ENCODE measurements at places on chromosomes 13 and 19.

GRCh38 chr19:42850981-42851717, 28.4 kb downstream of the PSG1 start:
- no peak for DNase-seq

DNA sequence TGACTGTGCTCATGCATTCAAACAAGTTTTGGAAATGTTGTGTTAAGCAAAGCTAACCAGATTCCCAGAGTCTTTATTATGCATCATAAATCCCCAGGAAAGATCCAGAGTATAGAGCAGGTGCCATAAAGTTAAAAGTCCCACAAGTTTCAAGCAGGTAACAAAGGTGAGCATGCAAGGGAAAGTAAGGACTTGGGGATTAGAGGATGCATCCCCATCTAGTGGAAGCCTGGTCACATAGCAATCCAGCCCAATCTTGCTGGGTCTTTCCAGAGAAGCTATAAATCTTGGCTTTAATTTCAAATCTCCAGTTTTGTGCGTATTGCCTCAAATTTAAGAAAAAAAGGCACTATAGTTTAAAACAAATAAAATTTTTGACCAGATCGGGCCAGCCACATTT, 72.7 kb downstream of the ZNF254 start:
- no peak for DNase-seq

DNA sequence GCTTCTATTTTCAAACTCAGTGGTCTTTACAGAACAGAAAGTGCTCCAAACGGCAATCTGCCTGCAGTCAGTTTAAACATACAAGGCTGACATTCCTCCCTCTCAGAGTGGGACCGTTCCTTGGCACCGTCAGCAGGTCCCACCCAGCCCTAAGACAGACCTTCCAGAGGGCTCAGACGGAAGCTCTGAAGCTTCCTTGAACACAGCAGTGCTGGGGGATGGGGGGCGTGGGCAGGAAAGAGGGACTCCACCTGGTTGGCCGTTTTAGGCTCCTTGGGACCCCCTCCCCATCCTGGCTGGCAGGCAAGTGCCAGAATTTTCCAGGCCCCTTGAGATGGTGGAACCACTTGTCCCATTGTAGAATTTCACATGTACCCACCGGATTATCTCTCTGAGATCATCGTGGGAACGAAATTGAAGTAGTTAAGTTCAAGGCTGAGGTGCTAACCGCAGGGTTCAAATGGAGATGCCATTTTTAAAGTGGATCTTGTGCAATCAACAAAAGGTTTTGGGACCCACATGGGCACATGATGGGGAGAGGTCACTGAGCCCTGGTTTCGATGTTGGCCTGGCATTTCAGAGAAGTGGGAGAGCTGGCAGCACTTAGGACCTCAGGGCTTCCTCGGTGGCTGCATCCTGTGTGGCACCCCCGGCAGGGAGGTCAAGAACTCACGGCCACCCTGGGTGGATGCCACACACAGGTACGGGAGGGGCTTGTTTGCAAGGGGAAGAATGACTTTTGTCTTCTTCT, 46.2 kb downstream of the KLF2 start:
- peak; percentile 31 for DNase-seq

DNA sequence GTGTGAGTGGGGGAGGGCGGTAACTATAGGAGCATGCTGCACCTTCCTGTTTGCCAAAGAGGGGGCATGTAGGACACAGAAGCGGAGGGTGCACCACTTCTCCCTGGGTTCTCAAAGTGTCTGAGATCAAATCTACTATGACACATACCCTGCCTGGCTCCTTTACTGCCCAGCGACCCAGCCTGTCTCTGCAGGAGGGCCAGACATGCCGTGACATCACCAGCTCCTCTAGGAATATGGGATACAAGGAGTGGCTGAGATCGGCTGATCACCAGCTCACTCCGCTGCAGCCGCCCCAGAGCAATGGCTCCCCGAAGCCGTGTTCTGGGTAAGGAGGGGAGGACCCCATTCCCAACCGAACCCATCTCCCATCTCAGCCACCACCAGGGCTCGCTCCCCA, 16.4 kb upstream of the IGFL1 start:
- DNase-seq = no peak

GRCh38 chr19:5342573-5343201, 2.1 kb upstream of the PTPRS start:
- DNase-seq = no peak

GRCh38 chr13:74825152-74825937, 656.6 kb downstream of the TBC1D4 start:
- no peak for DNase-seq

GRCh38 chr13:42110410-42111155, 62.1 kb downstream of the DGKH start:
- DNase-seq = peak; percentile 61

DNA sequence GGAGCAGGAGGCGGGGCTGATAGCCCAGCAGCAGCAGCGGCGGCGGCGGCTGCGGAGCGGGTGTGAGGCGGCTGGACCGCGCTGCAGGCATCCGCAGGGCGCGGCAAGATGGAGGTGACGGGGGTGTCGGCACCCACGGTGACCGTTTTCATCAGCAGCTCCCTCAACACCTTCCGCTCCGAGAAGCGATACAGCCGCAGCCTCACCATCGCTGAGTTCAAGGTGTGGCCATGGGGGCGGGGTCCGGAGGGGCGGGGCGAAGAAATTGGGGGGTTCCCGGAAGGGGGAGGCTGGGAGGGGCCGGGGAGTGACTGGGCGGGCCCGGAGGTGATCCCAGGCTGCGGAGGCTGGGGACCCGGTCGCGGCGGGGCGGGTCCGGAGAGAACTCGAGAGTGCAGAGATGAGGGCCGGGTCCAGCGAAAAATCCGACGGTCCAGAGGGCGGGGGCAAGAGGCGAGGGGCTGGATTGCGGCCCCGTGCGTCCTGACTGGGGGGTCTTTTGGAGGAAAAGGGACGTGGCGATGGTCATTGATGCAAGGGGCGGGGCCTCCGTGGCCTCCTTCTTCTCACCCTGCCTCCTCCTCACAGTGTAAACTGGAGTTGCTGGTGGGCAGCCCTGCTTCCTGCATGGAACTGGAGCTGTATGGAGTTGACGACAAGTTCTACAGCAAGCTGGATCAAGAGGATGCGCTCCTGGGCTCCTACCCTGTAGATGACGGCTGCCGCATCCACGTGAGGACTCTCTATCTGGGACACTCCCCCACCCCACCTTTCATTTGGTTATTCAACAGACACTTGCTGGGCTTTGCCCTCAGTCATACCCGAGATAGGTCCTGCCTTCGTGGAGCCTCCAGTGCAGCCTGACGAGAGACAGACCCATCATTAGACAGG, at the start of gene TBCB:
TSS of gene TBCB (plus strand) at position 16 of the 891 bp plus-strand sequence. CDS start at position 109, 93 bp downstream.
- no peak for DNase-seq

- no peak for DNase-seq
These were observed 19.0 kb downstream of the FNDC3A start for GRCh38 chr13:48994706-48995105.

- DNase-seq = no peak
These were observed 451.7 kb downstream of the EFNB2 start for GRCh38 chr13:106083620-106084350.

GRCh38 chr19:30711296-30711695, 339.1 kb downstream of the ZNF536 start:
- no peak for DNase-seq

DNA sequence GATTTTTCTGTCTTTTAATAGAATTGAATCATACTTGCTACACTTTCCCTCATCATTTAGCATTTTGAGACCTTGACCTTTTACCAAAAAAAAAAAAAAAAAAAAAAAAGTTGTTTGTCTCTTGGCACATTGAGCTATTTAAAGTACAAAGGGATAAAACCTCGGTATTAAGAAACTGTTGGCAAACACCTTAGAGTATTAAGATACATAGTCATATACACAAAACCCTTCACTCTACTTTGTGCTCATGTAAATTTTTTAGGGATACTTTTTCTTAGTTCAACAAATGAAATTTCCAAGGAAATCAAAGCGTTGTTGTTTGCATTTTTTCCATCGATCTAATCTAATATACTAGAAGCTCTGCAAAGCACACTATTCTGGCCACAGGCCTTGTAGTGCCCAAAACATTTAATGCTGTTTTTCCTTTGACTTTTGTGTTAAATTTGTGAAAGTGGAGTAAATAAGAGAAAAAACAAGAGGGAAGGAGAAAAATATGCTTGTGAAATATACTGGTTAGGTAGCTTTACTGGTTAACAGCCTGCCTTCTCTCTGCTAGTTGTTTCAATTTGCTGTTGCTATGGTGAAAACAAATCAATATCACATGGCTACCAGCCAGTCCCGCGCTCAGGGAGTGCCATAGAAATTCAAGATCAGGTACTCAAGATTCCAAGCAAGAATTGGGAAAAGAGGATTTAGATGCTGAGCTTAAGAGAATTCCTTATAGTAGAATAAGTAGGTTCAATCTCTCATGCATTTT, 2.6 kb downstream of the MBNL2 start:
- DNase-seq = peak; percentile 42

DNA sequence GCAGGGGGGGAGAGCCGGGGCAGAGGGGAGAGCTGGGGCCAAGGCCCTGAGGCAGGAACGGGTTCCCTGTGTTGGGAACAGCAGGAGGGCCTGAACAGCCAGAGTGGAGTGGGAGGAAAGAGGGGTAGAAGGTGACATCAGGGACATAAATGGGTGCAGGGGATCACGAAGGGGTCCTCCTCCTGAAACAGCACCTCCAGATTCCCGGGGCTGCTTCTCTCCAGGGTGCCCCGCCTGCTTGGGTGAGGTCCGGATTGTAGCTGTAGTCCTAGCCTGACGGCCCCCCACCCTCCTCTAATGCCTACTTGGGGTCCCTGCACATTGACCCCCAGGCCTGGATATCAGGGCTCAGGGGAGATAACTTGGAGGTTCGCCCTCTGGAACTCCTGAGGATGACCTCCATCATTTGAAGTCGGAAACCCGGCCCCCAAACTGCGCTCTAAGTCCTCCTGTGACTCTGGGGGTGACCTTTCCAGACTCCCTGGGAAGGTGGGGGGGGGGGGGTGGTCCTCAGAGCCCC, 473 bp upstream of the SCN1B start:
- DNase-seq = no peak

DNA sequence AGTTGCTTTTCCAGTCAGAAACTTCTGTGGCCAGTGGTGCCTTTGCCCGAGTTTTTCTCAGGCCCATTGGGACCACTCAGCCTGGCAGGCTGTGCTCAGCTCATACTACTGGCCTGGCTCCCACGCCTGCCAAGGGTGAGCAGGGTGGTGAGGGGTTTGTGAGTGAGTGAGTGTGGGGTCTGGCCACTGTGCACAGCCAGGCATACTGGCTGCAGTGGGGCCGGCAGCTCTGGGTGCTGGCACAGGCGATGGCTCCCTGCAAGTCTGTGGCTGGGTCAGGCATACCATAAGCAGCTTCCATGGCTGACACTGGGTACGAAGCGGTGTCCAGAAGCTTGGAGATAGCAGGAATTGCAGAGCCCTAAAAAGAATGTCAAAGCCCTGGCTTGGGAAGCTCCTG, 161.0 kb downstream of the SLITRK6 start:
- DNase-seq = no peak

GRCh38 chr19:13085666-13086065, 17.0 kb downstream of the LYL1 start:
- DNase-seq = no peak

- no peak for DNase-seq
These were observed 675.9 kb downstream of the UQCRFS1 start for GRCh38 chr19:28537079-28537478.

GRCh38 chr13:109817591-109818535, 31.5 kb upstream of the IRS2 start:
- DNase-seq = no peak

DNA sequence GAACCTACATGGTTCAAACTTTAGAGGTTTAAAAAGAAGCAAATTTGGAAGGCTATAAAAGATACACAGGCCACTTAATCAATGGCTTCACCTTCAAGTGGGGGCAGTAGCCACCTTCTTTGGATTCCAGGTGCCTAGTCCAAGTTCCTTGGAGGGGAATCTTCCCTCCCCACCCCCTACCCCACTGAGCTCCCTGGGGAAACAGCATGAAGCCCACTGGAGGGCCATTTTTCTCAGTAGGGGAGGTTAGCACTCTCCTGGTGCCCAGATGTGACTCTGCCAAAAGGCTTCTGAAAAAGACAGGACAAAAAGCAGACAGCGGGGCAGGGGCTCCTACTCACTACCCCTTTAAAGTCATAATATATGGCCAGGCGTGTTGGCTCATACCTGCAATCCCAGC, 93.9 kb downstream of the KCTD15 start:
- DNase-seq = no peak

DNA sequence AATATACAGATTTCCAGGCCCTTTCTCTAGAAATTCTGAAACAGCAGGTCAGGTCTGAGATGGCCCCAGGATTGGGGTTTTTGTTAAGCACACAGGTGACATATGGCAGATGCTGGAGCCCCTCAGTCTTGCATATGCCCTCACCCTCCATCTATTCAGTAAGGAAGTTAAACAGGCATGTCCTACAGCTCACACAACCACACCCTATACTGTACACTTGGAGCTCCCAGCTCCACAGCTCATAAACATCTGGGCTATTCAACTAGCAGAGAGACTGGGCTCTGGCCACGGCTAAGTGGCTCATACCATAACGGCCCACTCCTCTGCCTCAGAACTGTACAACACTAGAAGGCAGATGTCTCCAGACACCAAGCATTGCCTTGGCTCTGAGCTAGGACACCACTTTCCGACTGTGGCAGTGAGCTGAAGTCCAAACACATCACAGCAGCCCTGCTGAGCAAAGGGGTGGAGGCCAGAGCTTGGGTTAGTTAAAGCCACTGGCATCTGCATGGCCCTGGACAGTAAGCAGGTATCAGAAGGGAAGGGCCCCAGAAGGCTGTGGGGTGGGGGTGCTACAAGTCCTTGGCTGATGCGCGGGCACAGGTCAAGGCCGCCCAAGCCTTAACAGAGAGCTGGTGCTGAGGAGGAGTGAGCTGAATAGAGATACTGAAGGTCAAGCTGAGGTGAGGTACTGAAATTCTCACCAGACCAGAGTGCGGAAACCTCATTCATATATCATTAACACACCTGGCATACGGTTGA, 79.1 kb downstream of the ABCC4 start:
- DNase-seq = no peak

GRCh38 chr19:17794412-17794730, 567 bp upstream of the B3GNT3 start:
- DNase-seq = no peak

GRCh38 chr19:46413262-46414031, at the start of gene CCDC8:
CCDC8 (minus strand) TSS chr19:46413564; CDS start chr19:46412810, 754 bp downstream.
- no peak for DNase-seq

DNA sequence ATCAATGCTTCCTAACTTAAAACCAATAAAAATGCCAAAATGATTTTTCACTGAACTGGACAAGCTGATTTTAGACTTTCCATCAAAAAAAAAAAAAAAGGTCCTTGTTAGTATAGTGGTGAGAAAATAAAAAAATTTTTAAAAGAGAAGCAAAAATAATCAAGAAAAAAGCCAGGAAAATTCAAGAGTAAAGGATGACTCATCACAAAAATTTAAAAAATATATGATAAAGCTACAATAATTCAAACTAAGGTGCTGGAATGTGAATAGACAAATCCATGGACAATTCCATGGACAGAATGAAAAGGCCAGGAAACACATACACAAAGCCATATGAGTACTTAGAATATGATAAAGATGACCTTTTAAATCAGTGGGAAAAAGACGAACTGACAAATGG, 26.1 kb downstream of the ALG5 start:
- DNase-seq = no peak
